ENCODE measurements at places on chromosomes 12 and 14. TPM values are rescaled to one million over a fixed set of nuclear protein-coding genes. Genes with fewer than 3 reads are reported as not detected.

DNA sequence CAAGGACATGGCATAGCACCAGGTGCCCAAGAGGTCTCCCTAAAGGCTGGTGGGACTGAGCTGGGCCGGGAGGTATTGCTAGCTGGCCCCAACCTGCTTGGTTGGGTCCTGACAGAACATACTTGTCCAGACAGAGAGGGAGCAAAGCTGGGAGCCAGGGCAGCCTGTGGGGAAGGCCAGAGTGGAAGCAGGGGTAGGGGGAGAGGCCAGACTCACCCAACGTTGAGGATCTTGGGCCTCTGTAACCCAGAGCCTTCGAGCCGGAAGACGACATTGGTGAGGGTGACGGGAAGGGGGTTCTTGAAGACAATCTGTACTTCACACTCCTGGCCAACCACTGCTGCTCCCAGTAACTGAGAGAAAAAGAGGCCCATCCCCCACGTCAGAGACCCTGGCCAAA, 9.0 kb downstream of the TGM1 start:
- DNase-seq = no peak

The PLCZ1 gene
- 0.18 TPM for total RNA-seq

The CLEC1B gene
- not detected for total RNA-seq

GRCh38 chr12:40971911-40972310, 216.2 kb upstream of the PDZRN4 start:
- no peak for DNase-seq

- no peak for DNase-seq
Observed at GRCh38 chr14:104321088-104321801, 182.9 kb downstream of the KIF26A start.

The SPATS2 gene
- 34.1 TPM for total RNA-seq

DNA sequence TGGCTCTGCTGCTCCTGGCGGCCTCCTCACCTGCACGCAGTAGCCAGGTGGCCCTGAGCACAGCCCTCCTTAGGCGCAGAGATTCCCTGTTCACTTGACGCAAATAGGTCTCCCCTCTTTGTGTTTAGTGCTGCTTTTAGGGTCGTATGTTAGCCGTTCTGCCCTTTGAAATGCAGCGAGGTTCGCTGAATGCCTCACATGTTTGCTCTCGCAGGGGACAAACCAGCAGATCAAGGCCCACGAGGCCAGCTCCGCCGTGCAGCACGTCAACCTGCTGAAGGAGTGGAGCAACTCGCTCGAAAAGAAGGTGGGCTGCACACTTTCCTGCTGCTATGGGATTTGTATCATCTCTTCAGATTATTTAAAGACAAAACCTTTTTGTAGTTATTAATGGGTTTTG, 31.4 kb upstream of the AMN start:
- DNase-seq = no peak

DNA sequence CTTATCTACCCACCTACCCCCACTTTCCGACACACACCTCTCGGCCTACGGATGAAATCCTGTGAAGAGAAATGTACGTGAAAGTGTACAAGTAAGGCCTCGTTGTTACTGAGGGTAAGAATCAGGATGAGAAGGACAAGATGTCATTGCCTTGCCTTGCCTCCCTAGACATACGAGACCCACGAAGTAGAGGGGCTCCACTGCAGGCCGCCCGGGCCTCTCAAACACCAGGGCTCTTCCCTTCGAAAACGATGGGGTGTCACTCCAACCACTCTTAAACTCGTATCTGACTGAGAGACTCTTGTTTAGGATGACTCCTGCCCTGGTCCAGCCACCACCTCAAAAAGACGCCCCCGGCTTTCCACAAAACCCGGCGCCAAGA, 498 bp downstream of the RACGAP1 start:
- no peak for DNase-seq

- DNase-seq = no peak
Observed at GRCh38 chr12:9588749-9589148, 19.0 kb downstream of the KLRB1 start.

The TMEM132C gene
- total RNA-seq = not detected

GRCh38 chr14:104886690-104887622, 21.9 kb downstream of the CEP170B start:
- no peak for DNase-seq

DNA sequence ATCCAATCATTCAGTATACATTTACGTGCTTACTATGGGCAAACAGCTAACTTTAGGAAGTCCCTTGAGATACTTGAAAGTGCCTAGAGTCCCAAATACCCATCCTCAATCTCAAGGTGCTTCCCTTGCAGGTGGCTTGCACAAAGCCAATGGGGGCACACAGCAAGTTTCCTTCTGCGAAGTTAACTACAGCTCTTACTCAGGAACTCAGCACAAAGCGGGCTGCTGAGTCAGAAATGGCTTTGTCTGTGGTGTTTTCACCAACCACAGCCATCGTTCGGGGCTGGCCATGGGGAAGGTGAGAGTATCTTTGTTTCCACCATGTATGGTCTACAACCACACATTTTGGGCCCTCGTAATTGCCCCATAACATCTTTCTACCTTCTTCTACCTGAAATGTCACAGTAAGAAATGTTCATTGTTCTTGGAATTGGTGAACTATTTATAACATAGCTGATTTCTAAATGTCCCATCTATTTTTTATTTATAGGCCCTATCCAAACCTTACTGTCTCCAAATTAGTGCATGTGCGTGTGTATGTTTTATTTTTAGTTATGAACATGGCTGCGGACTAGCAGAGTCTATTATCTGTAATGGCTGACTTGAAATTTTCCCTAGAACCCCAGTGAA, 13.9 kb downstream of the MFAP5 start:
- no peak for DNase-seq

- DNase-seq = peak; percentile 58
Observed at GRCh38 chr14:102551995-102552705, 40.3 kb upstream of the RCOR1 start.

DNA sequence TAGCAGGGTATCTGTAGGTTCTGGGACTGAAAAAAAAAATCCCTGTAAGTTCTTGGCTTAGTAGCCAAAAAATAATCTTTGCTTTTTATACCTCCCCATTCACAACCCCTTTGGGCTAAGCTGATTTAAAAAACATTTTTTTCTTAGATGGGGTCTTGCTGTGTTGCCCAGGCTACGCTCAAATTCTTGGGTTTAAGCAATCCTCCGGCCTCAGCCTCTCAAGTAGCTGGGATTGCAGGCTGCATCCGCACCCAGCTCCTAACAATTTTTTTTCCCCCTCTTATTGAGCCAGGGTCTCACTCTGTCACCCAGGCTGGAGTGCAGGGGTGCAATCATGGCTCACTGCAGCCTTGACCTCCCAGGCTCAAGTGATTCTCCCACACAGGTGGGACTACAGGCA, 9.1 kb upstream of the ISM2 start:
- no peak for DNase-seq

Measured in fibroblast of the aortic adventitia (primary cell).